ENCODE measurements at places on chromosomes 3 and 15.
A peak's percentile ranks its signal among the peaks of the same experiment; 100 is the strongest.

DNA sequence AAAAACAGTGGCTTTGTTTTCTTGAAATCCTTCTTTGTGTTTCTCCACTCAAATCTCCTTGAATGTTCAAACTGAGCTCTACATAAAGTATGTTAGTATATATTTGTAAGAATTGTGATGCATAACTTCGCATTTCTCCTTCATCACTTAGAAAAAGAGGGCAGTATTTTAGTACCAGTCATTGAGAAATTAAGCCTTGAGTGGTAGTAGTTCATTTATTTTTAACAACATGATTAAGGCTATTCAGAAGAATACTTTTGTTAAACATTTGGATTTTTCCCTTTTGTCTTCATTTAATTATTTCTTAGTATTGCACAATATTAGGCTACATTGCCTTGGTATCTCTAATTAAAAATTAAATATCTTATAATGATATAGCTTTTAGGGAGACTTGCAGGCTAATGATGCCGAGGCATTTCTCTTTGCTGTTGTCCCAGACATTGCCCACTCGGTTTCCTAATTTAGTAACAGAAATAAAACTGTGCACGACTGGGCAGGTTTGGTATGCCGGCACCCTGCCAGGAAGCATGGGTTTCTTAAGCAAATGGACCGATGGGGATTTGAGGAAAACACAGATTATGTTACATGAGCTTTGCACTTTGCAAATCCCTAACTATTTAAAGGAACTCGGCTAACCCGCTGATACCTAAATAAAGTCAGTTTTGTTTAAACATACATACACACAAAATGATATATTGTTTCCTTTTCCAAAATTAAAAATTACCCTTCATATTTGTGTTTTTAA is 54.7 kb downstream of the LRRC28 start:
- no peak for DNase-seq

DNA sequence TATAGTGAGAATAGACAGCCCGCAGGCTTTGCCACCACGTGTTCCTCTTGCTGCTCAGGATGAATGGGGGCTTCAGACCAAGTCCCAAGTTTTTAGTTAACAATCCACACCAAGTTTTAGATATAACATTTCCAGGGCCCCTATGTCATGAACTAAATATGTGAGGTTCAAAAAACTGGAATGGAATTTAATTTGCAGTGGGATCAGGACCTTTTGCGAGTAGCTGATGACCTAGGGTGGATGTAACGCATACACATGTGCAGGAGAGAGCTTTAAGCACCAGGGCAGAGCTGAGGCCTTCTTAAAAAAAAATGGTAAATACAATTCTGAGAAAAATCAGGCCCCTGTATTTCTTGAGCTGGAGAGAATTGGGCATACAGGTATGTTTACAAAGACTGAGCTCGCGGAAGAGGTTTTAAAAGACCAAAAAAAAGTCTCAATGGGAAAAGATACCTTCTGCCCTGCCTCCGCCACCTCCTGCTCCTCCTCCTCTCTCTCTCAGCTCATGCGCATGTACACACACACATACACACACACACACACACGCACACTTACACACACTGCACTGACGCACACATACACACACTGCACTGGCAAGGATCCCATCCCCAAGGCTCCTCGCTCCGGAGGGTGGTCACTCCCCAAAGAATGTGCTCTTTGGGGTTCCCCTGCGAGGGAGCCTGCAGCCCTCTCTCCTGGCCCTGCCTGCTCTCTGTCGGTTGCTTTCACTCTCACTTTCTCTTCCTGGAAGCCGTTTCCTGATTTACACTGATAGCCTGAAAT is 48.2 kb upstream of the IGF1R start:
- peak; percentile 71 for DNase-seq

DNA sequence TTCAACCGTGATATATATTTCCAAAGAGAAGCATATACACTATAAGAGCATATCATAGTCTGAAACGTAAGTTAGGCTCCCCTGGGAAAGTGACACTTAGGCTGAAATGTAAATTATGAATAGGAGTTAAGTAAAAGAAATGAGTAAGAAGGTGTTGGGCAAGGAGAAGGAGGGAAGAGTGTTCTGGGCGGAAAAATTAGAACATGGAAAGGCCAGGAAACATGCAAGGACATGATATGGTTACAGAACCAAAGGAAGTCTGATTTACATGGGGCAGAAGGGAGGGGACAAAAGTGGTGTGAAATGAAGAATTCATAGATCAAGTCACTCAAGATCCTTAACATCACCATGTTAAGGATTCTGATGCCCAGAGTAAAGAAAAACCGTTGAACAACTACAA is 75.2 kb downstream of the SCAPER start:
- DNase-seq = no peak

- no peak for DNase-seq
Measured at GRCh38 chr3:86792316-86792715, 198.6 kb downstream of the VGLL3 start.

GRCh38 chr3:118167571-118167970 is 867.1 kb downstream of the IGSF11 start:
- no peak for DNase-seq

DNA sequence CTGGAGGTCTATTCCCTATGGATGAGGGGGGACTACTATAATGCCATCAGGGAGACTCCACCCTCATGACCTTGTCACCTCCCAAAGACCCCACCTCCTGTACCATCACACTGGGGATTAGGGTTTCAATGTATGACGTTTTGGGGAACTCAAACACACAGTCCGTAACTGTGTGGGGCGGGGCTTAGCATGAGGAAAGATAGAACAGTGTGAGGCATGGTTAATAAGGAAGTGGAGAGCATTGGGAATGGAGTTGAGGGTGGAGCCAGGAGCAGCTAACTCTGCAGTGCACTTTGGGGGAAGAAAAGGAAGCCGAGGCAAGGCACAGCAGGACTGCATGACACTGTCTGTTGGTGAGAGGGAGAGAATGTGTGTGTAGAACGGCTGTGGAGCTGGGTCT is 90.9 kb upstream of the AGBL1 start:
- no peak for DNase-seq

- no peak for DNase-seq
Measured at GRCh38 chr3:125000661-125001060, 55.1 kb downstream of the HEG1 start.

DNA sequence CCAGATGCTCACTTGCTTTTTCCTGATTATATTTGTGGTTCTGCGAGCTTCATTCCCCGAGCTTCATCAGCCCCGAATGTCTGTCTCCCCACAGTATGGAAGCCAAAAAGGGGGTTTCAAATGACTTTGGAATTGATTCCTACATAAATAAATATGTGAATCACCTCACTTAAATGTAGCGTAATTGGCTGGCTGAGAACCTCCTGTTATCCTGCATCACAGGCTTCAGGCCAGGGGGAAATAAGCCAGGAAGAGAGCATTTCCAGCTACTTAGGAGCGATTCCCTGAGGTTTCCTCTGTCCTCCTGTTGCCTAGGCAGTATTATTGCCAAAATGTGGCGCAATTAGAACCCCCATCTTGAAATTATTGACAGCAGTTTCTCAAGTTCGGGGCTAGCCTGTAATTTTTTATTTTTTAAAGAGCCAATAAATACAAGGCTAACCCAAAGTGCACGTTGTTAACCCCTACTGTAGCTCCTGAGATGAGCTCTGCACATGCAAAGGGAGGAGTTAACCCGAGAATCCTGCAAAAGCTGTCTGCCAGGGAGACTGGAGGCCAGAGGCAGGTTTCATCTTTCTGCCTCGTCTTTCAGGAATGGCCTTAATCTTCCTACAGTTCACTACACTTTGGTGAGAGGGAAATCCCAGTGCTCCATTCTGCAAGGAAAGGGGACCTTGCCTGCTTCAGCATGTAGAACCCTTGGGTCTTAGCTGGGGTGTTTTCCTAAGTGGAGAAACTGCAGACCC is 148.2 kb downstream of the ADAMTS9 start:
- DNase-seq = no peak

DNA sequence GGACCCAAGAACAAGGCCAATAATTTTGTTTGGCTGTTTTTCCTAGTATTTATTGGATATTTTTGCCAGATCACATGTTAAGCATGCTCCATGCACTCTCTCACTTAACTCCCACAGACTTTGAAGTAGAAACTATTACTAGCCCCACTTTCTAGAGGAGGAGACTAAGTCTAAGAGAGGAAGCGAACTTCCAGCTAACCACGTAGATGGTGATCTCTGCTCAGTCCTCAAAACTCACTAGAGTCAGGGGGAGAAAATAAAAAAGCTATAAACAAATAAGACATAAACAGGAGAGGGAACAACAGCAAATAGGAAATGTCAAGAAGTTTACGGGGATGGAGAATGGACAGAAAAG is 481.0 kb upstream of the PROK2 start:
- DNase-seq = no peak

GRCh38 chr3:100578646-100579045 is 30.8 kb upstream of the ADGRG7 start:
- no peak for DNase-seq

- DNase-seq = no peak
Measured at GRCh38 chr15:100536733-100537132, 8.0 kb upstream of the CERS3 start.

- no peak for DNase-seq
Measured at GRCh38 chr15:25862472-25863110, 536 bp downstream of the ATP10A start.

DNA sequence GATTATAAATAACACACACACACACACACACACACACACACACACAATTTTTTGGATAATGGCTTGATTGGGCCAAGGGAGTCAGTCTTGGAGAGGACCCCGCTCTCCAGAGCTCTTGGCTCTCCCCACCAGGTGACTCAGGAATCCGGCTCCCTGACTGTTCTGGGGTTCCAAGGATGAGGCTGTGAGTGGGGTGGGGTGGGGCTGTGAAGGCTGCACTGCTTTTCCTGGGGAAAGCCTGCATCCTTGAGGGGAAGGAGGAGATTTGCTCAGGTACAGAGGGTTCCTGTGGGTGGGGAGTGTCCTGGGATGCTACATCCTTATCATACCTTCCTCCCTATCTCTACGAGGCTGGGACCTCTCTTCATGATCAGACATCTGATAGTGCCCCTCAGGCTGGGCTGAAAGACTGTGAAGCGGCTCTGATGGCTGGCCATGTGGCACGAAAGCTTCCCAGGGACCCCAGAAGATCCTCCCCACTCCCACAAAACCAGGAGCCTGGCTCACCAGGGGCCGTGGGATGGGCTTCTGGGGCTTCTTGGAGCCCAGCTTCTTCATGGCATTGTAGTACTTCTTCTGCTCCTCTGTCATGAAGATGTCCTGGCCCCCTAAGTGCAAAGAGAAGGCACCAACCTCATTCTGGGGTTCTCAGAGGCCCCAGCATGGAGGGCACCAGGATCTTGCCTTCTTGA is 59.2 kb downstream of the EXOG start:
- DNase-seq = peak; percentile 52

DNA sequence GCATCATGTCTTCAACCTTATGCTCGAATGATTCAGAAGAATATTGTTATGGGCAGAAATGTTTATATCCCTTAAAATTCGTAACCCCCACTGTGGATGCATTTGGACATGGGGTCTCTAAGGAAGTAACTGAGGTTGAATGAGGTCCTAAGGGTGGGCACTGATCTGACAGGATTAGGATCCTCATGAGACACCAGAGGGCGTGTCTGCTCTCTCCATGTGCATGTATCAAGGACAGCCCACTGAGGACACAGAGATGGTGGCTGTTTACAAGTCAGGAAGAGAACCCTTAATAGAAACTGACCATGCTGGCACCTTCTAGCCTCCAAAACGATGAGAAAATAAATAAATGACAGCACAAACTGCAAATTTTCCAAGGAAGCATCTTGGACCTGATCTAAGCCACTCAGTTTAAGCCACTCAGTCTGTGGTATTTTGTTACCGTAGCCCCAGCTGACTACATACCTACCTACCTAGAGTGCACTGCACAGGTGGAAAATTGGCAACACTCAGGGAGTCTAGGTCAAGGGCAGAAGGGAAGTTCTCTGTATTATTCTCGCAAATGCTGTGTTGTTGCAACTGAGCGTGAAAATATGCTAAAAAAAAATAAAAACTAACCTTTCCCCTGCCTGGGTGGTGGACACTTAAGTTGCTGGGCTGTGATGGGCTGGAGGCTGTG is 126.6 kb downstream of the TJP1 start:
- no peak for DNase-seq

DNA sequence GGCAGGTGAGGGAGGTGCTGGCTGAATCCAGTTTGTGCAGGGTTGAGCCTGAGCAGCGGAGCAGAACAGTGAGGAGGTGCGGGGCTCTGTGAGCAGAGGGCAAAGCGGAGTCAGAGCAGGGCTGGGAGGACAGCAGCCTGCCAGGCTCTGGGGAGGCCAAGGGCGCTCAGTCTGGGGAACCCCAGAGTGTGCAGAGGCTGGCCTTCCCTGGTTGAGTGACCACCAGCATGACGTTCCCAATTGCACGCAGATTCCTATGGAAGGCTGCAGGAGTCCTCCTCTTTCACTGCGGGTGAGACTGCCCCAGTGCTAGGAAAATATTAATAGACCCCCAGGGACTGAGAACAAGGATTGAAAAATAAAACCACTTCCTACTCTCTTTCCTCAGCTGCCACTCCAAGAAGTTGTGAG is 13.2 kb downstream of the MRAS start:
- no peak for DNase-seq

- no peak for DNase-seq
Measured at GRCh38 chr3:123120573-123120972, 53.7 kb downstream of the PDIA5 start.

DNA sequence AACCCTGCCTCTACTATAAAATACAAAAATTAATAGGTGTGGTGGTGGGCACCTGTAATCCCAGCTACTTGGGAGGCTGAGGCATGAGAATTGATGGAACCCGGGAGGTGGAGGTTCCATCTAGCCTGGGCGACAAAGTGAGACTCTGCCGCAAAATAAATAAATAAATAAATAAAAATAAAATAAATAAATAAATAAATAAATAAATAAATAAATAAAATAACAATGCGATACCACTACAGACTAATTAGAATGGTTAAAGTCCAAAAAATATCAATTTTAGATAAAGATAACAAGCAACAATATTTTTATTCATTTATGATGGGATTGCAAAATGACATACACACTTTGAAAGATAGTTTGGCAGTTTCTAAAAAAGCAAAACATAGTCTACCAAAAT is 1131.5 kb downstream of the SI start:
- DNase-seq = no peak

DNA sequence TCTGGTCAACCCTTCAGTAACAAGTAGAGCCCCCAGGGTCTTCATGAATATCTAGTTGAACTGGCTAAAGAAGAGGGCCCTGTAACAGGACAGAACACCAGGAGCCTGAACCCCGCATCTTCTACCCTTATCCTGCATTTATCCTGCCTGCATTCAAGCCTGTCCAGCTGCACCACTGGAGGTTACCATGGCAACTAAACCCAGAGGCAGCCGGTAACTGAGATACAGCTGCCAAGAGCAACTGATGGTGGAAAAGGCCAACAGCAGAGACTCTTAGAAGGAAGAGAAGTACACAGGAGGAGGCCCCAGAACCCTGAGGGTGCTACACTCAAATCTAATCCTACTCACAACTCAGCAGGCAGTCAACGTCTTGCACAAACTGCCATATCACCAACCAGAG is 3.7 kb upstream of the PRKAR2A start:
- DNase-seq = no peak

GRCh38 chr15:70429056-70429722 is 331.5 kb upstream of the TLE3 start:
- DNase-seq = no peak

GRCh38 chr3:66200147-66200546 is 20.7 kb upstream of the SLC25A26 start:
- no peak for DNase-seq
